ENCODE measurements at places on chromosomes 16 and 17.

GRCh38 chr17:55629995-55630394, 92.7 kb downstream of the TMEM100 start:
- DNase-seq = no peak

DNA sequence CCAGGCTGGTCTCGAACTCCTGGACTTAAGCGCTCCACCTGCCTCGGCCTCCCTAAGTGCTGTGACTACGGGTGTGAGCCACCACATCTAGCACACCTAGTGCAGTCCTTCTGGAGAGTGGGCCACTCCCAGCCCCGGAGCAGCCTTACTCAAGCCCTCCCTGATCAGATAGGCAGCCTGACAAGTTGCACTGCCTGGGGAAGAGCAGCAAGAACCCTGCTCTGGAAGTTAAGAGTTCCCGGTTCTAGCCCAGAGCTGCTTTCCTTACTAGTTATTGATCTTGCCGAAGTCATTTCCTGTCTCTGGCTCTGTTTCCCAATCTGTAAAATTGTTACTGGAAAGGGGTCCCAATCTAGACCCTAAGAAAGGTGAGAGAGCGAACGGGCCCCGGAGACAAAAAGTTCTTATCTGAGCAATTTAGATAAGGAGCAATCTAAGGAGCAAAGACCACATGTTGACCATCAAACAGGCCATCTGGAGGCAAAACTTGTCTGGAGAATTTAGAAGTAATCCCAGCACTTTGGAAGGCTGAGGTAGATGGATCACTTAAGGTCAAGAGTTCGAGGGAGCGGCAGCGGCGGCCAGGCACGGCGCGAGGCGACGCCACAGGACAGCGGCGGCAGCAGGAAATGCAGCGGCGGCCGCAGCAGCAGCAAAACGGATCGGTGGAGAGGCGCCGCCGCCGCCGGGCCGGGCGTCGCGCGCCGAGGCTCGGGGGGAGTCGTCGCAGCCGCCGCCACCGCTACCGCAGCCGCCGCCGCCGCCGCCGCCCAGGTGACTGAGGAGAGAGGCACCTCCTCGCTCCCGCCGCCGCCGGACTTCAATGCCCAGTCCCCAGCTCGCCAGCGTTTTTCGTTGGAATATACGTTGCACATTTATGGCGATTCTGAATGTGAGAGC, 4.3 kb upstream of the NAGLU start:
- no peak for DNase-seq

DNA sequence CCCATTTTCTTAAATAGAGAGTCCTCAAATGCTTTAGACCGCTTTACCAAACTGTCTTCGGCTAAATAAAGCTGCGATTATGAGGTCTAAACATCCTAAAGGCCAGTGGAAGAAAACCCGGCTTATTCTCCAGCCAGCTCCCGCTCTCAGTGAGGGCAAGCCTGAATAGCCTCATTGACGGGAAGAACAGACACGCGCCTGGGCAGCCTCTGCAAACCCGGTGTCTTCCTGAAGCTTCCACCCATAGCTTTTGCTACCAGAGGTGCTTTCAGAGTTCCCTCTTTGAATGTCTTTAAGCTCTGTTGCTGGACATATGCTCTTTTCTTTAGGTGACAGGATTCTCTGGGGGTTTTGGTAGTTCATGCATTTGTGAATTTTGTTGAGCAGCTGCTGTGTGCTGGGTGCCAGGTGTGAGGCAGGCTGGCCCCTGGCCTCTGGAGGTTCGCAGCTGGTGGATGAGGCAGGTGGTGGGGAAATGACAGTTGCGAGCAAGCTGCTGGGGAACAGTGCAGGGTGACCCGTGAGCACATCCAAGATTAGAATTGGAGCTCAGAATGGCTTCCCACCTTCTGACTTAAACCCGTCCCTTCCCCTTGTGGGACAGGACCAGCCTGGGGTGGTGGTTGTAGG, 44.7 kb downstream of the CRISPLD2 start:
- DNase-seq = no peak

GRCh38 chr17:48021934-48022333, 15.7 kb downstream of the COPZ2 start:
- DNase-seq = no peak

- no peak for DNase-seq
Observed at GRCh38 chr16:56610609-56611111, 2.3 kb downstream of the MT2A start.
